ENCODE measurements at places on chromosomes 3 and 15. TPM values are rescaled to one million over a fixed set of nuclear protein-coding genes. Genes with fewer than 3 reads are reported as not detected.
A peak's percentile ranks its signal among the peaks of the same experiment; 100 is the strongest.

Gene VEPH1
- not detected for total RNA-seq

Gene MESP2
- 0.15 TPM for total RNA-seq

Gene GOLGA6L9
- 1.7 TPM for total RNA-seq

Gene CRABP1
- not detected for total RNA-seq

Gene NPRL2
- 50.2 TPM for total RNA-seq

Gene MGA
- 36.4 TPM for total RNA-seq

GRCh38 chr15:83199288-83199687 is 8.3 kb downstream of the HDGFL3 start:
- ATAC-seq, result peak; percentile 82

DNA sequence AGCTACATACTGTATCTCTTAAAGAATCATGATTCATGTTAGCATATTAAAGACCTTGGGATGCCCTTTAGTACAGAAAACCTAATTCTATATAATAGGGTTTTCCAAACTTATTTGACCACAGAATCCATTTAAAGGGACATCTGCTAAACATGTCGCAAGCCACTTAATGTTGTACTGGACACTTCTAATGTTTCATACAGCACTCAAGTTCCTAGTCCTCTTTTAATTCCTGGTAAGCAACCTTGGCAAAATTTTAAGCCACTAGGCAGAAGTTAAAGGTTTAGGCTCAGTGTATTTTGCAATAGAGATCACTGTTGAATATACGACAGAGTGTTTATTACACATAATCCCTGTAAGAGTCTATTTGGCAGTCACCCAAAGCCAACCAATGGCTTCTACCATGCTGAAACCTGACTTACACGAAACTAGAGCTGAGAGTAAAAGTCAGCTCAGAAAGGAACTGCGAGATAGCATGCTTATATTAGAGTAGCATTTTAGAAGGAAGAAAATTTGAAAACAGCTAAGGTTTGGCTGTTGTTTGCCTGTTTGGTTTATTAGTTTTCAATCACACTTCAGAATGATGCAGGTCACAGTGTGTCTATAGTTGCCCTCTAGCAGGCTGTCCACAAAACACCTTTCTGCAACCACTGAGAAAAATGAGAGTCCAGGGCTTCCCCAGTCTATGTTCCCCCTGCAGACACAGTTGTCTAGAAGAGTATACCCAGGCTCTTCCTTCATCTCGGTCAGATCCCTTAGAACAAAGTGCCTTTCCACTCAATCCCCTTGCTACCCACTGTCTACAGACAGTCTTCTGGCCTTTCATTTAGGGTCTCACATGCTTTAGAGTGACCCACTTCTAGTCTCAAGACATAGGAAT is 104.4 kb downstream of the FMN1 start:
- peak; percentile 62 for ATAC-seq

- peak; percentile 85 for ATAC-seq
Measured at GRCh38 chr15:88454867-88455810, 12.0 kb downstream of the MRPL46 start.

DNA sequence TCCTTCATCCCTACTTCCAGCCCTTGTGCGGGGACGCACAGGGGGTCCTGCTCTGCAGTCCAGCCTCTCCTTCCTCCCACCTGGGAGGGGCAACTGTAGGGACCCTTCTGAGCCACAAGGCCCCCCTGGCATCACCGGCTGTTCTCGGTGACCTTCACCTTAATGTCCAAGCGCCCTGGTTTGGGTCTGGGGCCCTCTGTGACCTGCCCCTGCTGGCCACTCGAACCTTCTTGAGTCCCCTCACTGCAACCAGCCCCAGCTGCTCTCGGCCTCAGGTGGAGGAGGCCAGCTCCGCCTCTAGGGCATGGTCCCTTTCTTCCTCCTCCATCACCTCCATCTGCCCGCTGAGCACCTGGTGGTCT is 57.9 kb downstream of the RGMA start:
- ATAC-seq, result no peak

- no peak for ATAC-seq
Measured at GRCh38 chr3:101119535-101119934, 126.3 kb upstream of the ABI3BP start.

DNA sequence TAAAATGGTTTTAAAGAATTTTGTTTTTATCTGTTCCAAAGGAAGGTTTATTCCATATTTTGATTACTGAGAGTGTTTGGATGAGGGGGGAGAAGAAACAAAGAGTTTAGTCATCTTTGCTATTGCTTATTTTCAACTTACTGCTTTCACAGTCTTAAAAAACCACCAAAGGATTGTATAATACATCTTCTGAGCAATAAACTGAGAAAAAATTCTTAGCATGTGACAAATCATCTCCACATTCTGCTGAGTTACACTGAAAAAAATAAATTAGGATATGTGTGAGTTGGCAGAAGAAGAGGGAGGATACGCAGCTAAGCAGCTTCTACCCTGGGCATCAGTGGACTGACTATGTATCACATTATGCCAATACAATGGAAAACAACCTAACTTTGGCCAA is 23.2 kb upstream of the ACTC1 start:
- no peak for ATAC-seq

DNA sequence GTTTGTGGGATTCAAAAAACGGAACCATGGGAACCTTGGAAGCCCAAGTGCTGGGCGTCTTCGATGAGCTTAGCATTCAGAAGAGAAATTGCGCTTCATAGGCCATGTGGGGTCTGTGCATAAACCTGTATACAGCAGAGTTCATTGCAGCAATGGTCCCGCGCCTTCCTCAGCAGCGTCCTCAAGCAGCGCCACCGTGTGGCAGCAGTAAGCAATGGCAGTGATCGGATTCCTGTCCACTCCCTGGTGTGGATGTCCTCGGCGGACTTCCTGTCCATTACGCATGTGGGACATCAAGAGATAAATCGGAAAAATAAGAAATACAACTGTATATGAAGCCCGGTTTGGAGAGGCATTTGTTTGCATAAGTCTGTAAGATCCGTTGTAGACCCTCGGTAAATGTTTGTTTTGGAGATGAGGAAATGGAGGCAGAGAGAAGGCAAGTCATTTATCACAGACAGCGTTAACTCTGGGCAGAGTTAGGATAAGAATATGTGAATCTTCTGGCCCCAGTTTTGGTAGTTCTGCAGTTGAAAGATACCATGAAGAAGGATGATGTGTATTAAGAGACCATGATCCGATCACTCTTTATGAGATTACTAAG is 57.7 kb downstream of the CNTN4 start:
- no peak for ATAC-seq

- no peak for ATAC-seq
Measured at GRCh38 chr3:53919741-53920140, 28.1 kb upstream of the SELENOK start.

- no peak for ATAC-seq
Measured at GRCh38 chr3:184942735-184943134, 130.8 kb downstream of the VPS8 start.

DNA sequence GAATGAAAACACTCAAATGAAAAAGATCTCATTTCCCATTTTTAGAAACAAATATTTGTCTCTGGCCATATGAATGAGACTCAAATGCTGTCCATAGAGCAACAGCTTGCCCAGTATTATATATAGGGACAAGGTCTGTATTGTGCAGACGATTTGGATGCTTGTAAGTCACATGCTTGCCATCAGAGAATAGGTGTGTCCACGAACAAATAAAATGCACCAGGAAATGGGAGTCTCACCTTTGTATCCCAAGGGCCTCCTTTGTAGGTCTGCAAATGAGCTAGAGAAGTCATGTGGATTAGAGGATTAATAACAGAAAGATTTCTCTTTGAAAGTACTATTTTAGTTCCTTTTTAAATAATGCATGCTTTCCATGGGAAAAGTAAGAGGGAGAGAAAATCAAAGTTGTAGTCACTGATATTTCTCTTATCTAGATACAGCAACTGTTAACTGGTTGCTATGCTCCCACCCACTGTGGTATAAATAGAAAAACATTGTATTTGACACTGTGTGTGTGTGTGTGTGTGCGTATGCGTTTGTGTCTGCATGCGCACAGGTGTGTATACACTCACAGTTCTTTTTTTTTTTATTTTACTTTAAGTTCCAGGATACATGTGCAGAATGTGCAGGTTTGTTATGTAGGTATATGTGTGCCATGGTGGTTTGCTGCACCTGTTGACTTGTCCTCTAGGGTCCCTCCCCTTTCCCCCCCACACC is 383.4 kb upstream of the ARRDC4 start:
- no peak for ATAC-seq

DNA sequence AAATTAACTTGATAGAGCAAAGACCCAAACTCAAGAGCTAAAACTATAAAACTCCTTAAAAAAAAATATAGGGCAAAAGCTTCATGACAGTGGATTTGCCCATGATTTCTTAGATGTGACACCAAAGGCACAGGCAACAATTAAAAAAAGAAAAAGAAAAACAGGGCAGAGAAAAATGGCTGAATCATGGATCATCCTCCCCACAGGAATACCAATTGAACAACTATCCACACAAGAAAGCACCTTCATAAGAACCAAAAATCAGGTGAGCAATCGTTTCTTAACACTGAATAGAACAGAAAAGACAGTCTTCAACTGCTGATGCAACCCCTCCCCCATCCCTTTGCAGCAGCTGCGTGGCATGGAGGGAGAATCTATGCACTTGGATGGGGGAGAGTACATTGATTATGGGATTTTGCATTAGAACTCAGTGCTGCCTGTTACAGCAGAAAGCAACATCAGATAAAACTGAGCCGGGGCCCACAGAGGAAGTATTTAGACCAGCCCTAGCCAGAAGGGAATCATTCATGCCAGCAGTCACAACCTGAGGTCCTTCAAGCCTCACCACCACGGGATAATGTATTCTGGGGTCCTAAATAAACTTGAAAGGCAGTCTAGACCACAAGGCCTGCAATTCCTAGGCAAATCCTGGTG is 15.7 kb downstream of the C3orf33 start:
- no peak for ATAC-seq

- ATAC-seq, result no peak
Measured at GRCh38 chr3:73718326-73719110, 93.8 kb upstream of the PDZRN3 start.

DNA sequence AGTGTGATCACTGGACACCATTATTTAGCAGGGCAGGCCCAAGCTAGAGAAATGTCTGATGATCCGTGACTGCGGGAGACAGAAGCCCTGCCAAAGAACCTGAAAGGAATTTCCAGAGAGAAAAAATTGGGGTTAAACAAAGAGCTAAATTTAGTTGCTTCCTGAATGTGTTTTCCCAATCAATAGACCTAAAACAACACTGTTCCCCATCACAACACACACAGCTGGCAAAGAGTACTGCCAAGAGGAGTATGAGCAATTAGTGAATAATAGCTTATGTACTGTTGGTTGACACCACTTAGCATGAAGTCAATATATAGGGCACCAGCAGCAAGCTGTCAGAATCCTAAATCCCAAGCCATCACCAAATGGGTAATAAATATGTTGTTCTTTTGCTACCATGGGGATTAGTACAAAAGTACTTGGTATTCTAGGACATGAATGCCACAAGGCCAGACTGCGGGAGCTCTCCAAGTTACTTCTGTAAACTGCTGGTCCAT is 35.7 kb downstream of the CLK3 start:
- no peak for ATAC-seq

GRCh38 chr15:41337631-41338522 is 5.2 kb downstream of the NUSAP1 start:
- ATAC-seq, result no peak

DNA sequence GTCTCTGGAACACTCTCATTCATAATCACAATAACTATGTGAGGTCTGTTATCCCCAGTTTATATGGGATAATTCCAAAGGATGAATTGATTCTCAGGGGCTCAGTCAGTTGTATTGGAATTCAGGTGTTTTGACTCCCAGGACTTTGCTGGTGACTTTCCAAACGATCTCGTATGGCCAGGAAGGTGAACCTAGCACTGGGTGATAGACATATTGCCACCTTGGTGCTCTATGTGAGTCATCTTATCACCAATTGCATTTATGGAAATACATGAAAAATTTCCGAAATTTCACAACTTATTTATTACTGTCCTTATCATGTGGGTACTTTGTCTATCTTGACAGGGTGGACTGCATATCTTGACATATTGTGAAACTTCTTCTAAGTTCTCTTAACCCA is 287.3 kb downstream of the WDR72 start:
- no peak for ATAC-seq

GRCh38 chr3:126696701-126697267 is 7.3 kb upstream of the CHCHD6 start:
- no peak for ATAC-seq

- no peak for ATAC-seq
Measured at GRCh38 chr3:71056327-71056726, 527.2 kb downstream of the FOXP1 start.

DNA sequence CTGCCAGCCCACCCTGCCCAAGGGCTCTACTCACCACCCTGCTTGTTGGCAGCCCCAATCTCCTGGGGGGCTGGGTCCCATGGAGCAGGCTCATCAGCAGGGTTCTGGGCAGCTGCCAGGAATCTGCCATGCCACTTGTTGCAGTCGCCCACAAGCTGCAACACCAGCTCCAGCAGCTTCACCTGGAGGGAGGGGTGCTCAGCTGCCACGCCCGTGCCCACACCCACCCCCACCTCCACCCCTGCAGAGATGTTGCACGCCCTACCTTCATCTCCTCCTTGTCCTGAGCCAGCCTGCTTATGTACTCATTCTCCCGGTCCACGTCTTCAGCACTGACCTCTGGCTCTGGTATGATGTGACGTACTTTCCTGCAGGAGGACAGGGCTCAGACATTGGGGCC is 77.9 kb upstream of the C2CD4B start:
- ATAC-seq, result no peak

DNA sequence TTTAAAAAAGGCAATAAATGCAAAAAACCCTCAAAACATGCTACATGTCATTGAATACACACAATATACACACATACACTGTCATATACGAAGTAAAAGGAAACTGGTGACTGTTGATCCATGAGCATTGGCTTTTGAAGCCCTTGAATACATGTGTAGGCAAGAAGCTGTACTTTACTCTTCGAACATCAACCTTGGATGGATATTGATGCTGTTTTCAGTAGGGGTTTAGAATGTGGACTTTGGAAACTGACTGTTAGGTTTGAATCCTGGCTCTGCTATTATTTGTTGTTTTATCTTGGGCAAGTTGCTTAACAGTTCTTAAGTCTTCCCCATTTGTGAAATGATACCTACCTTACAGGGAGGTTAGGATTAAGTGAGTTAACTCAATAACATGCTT is 30.5 kb downstream of the RNF13 start:
- ATAC-seq, result no peak

DNA sequence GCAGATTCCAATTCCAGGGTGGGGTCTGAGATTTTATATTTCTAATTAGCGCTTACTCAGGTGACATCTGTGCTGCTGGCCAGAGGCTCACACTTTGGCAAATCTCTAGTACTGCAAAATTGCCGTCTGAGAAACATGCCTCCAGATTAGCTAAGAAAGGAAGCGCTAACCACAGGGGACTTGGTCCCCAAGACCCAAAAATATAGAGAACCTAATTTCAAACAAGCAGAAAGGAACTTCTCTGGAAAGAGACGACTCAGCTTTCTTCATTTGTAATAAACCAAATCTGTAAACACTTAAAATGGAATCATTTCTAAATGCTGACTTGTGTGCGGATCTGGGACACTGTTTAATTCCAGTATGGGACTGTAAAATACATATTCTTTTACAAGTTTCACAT is 55.7 kb downstream of the B3GNT5 start:
- no peak for ATAC-seq

- ATAC-seq, result no peak
Measured at GRCh38 chr15:63942486-63943365, 103.6 kb downstream of the DAPK2 start.

Data from activated T-helper 17 cell treated with anti-CD3 and anti-CD28 coated beads, Interleukin-2, amount 50 U/mL, for 72 hours (primary cell).